ENCODE measurements at places on chromosomes 16 and 17. TPM values are rescaled to one million over a fixed set of nuclear protein-coding genes. Genes with fewer than 3 reads are reported as not detected.

LITAFD gene
- total RNA-seq: not detected

CSH1 gene
- total RNA-seq: not detected

GRCh38 chr16:13999071-13999894 lies 71.8 kb upstream of the MRTFB start:
- no peak for DNase-seq

HOXB3 gene
- total RNA-seq: 43.4 TPM

DNA sequence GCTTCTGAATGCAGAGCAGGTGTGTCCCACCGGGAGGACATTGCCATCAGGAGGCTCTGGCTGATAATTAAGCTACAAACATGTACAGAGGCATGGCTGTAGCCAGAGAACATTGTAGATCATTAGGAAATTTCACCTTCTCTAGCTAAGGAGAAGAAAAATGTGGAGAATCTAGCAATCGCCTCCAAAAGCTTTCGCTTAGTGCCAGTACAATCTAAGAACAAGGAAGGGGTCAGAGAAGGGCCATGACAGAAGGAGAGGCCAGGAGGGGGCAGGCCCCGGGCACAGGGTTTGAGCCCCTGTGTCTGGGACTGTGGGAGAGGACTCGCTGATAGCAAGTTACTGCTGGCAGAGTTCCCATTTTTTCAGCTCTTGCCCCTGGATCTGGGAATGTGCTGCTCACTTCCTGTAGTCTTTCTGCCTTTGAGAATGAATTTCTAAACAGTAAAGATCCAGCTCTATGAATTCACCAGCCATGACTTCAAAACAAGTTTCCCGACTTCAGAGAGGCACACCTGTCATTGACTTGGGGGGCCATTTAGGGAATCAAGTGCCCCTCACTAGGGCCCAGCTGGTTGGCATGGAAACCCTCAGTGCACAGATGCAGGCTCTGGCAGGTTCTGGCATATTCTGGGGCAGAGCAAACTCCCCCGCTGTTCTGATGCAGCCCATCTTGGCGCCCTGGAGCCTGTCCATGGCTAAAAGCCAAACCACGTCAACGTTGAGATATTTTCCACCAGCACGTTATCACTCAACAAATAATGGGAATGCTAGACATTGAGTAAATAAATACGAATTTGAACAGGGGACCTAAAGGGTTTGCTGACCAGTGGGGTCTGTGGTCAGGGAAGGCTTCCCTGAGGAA lies 59.5 kb upstream of the CACNG4 start:
- DNase-seq: no peak

DNA sequence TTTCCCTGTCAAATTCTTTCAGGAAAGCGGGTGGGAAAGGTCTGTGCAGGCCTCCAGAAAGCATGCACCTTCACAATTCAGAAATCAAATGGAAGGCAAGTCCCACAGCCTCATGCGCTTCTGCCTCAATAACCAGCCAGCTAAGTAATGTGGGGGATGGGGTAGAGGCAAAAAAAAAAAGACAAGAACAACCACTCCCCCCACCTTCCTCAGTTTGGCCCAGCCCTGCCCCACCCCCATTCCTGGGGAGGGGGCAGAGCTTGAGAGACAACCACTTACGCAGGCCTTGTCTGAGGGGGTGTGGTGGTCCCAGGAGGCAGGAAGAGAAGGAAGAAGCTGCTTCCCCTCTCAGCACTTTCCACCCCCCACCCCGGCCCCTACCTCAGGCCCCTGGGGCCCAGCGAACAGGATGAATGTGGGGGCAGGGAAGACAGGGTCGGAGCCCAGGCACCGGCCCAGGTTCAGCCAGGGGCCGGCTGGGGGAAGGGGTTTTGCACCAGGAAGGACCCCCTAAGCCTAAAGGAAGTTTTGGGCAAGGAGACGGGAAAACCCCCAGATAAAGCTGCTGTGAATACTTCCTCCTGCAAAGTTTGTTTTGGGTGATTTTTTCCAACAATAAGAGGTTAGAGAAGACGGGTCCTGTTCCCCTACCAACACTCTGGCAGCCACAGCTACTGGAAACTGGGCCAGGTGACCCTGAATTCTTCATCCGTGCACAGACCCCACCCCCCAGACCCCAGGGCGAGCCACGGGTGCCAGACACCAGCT lies 1.2 kb downstream of the JUP start:
- no peak for DNase-seq

DNA sequence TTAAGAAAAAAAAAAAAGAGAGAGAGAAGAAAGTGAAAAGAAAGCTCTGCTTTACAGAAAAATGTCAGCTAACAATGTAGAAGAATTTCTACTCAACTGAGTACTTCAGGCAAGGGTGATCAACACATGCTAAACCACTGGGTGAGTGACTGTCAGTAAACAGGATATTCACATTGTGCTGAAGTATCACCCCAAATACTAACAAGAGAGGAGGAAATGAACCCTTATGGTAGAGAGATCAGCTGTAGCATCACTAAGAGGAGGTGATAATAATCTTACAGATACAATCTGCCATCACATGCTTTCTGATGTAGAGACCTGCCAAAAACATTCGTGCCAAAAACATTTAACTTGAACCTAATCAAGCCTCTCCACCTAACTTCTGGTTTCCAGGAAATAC lies 30.7 kb upstream of the ICAM2 start:
- no peak for DNase-seq

GRCh38 chr17:48596000-48596734 lies 2.6 kb upstream of the HOXB5 start:
- no peak for DNase-seq

DNA sequence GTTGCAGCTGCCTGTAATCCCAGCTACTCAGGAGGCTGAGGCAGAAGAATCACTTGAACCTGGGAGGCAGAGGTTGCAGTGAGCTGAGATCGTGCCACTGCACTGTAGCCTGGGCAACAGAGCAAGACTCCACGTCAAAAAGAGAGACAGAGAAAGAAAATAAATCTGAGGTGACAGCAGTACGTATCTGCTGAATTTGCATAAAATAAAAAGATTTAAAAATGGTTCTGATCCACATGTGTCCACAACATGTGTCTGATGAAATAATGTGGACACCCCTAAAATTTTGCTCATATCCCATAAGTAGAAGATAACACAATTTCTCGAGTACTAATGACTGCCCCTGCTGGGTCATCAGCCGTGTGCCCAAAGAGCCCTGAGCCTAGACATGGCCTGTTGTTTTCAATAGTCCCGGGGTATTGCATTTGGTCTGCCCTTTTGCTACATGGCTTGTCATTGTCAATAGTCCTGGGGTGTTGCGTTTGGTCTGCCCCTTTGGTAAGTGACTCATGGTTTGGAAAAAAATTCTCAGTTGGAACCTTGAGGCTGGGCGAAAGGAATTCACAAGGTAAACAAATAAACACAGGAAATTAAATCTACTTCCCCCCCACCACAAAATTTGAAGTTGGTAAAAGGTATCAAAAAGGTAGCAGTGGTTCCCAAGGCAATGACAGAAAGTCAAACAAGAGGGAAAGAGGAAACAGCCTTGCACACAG lies 434.6 kb upstream of the MAF start:
- no peak for DNase-seq

DNA sequence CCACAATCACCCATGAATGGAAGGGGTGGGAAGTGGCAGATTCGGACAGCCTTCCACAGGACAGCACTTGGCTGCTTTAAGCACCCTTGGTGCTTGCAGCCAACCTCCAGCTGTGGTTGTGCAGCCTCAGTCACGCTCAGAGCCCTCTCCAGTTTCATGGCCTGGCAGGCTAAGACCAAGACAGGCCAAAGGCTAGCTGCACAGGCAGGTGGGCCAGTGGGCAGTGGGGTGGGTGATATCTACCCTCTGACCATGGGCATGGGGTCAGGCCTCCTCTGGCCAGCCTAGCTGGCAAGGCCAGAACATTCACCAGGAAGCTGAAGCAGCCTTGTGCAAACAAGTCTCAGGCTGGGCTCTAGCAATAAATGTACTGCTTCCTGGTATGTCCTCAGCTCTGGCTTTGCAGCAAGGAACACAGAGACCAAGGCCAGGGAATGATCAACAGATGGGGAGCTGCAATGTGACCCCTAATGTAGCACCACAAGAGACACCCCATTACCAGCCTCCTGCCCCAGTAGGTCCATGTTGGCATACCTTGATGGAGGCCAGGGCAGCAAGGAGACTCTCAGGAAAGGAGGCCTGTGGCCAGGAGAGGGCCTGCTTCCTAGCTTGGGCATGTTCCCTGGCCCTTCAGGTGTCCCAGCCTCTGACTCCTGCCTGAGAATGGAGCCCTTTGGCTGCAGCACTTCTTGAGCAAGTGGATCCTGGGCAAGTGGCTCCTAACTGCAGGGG lies 20.9 kb downstream of the HSD11B2 start:
- no peak for DNase-seq

- DNase-seq: peak; percentile 84
Observed at GRCh38 chr16:73996624-73997339, 299.8 kb upstream of the PSMD7 start.

DNA sequence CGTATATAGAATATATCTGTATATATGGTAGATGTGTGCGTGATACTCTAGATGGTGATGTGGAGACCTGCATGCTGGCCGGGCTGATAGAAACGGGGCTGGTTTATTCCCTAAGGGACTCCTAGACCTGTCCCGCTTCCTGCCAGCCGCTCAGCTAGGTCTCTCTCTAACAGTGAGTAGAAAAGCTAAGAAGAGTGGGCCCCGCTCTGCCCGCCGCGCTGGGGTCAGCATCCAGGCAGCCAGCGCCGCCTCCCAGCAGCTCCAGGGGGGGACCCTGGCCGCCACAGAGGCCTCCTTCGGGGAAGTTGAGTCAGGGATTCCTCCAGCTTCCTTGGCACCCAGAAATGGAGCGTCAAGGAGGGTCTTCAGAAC lies 9.4 kb downstream of the CYGB start:
- DNase-seq: peak; percentile 34

VWA3A gene
- not detected for total RNA-seq

DNA sequence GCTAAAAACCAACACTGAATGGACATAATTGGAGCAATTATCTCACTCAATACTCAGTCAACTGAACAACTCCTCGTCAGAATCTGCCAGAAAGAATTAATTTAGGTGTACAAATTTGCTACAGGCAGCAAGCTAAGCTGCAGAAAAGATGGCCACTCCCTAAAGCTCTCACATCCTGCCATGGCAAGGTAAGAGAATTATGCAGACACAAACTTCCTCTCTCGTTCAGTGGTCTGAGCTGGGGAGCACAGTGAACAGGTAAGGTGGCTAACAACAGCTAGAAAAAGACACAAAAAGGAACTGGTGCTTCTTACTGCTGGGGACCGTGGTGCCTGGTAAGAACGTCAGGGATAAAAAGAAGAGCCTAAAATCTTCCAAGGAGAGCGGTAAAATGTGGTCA lies 74.9 kb upstream of the BCAR1 start:
- DNase-seq: no peak

ZNHIT3 gene
- 19.8 TPM for total RNA-seq

DNA sequence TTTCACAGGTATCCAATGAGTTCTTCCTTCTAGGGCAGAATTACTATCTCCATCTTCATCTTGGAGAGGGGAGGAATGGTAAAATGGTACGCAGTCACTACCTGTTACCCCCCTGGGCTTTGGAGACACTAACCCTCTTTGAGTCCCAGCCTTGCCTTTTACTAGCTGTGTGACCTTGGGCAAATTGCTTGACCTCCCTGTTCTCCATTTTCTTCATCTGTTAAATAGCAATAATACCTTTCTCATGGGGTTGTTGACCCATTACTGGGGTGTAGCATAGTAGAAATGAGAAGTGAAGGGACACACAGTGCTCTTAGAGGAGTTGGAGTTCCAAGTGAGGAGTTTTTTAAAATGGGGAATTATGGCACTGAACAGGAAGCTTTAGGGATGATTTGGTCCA lies 324.7 kb downstream of the FOXL1 start:
- DNase-seq: no peak

WNT3 gene
- total RNA-seq: 0.29 TPM

DNA sequence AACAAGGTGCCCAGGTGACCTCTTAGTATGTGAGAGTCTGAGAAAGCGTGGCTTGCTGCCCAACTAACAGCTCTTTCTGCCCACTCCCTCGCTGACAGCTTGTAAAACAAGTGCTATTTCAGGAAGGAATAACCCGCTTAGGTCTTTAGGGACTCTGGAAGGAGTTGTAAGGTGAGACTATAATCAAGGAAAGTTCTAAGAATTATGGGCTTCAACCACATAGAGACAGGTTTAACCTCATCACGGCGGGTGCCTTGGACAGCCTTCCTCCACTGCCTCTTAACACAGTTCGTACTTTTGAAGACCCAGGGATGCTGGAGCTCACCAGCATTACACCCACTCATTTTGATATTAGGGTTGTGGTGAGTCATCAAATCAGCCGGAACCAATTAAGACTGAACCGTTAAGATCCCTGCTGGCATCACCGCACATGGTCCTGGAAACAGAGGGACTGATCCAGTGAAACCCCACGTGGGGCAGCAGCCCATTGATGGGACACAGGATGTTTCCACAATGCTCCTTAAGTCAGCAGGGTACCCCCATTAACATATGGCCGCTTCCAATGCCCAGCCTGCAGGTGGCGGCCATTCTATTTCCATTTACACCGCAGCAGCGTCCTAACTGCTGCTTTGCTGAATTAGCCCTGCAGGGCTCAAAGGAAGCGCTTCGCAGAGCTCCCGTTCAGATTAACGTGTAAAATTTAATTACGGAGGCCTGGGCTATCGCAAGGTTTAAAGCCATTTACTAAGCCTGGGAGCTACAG lies 176.6 kb upstream of the SDK2 start:
- no peak for DNase-seq

GRCh38 chr16:53530046-53530445 lies 27.0 kb upstream of the AKTIP start:
- DNase-seq: no peak

DNA sequence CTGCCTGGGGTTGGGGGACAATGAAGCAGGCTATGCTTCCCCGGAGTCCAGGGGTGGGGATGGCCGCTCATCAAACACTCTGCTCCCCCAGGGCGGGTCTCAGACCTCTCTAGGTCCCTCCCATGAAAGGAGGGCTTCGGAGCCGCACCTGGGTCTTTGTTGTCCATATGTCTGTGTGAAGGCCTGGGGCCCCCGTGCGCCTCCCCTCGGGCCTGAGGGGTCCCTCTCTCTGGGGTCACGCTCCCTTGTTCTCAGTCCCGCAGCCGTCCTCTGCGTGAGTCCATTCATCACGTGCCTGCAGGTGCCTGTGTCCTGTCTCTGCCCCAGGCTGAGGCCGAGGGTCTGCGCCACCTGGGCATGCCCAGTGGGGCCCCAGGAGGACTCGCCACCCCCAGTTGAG lies 15.6 kb downstream of the BAHCC1 start:
- no peak for DNase-seq

DNA sequence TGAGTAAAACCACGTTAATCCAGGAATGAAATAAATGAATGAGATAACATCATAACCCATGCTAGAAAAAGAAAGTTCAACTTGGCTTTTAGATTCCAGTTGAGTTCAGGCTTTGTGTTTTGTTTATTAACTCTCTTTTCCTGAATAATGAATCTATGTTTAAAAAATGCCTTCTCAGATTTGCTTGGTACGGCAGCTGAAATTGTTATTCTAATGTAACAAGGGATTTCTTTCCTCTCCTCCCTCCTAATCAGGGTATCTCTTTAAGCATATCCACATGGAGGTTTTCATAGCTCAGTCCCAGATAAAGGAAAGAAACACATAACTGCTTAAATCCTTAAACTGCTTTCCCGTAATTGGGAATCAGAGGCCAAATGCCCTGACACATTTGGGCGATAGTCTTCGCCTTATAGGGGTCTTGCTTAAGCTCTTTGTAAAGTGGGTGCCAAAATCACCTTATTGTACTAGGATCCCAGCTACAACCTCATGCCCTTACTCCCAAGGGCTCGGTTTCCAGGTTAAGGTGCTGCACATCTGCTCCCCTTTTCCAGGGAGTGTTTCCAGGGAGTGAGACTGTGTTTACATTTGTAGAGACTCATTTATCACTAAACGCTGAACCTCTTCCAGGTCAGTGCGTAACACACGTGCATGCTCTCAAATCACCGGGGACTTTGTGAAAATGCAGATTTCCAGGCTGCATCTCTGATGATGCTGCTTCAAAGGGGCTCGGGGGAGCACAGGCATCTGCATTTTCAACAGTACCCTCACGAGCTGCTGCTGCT lies 142.8 kb upstream of the FOXF1 start:
- no peak for DNase-seq

MYH8 gene
- total RNA-seq: not detected

Measured in mucosa of descending colon (tissue), 3 donors.